ENCODE measurements at places on chromosomes 11 and 22. TPM values are rescaled to one million over a fixed set of nuclear protein-coding genes. Genes with fewer than 3 reads are reported as not detected.

The MLC1 gene
- 0.16 TPM for polyA plus RNA-seq

The YWHAH gene
- polyA plus RNA-seq = 84.1 TPM

The GNAZ gene
- 6.2 TPM for polyA plus RNA-seq

The PDGFB gene
- polyA plus RNA-seq = 5.4 TPM

The MYBPC3 gene
- 0.07 TPM for polyA plus RNA-seq

The GANAB gene
- polyA plus RNA-seq = 86.9 TPM

The WBP2NL gene
- 1.1 TPM for polyA plus RNA-seq

The TBC1D22A gene
- 16.7 TPM for polyA plus RNA-seq

The DTX4 gene
- 5.2 TPM for polyA plus RNA-seq

The SPI1 gene
- 4.9 TPM for polyA plus RNA-seq

The BACE1-AS gene
- polyA plus RNA-seq = 2.9 TPM

The CDKN1C gene
- polyA plus RNA-seq = 109 TPM

The TALDO1 gene
- polyA plus RNA-seq = 306 TPM

The MMP13 gene
- polyA plus RNA-seq = not detected

The MDK gene
- polyA plus RNA-seq = 12.8 TPM

The KCNA4 gene
- 0.18 TPM for polyA plus RNA-seq

The SCN3B gene
- polyA plus RNA-seq = 1.7 TPM

The FRMD8 gene
- 16.5 TPM for polyA plus RNA-seq

The GNB1L gene
- polyA plus RNA-seq = 4.3 TPM

The RAB36 gene
- 1.6 TPM for polyA plus RNA-seq

The FIBP gene
- polyA plus RNA-seq = 31.2 TPM

The SMARCB1 gene
- 38.6 TPM for polyA plus RNA-seq

The CLTCL1 gene
- polyA plus RNA-seq = 4.8 TPM

The C11orf97 gene
- polyA plus RNA-seq = not detected

The MMP7 gene
- 28.8 TPM for polyA plus RNA-seq

The ISX gene
- 0.12 TPM for polyA plus RNA-seq

The SCO2 gene
- polyA plus RNA-seq = 2.3 TPM

The AQP11 gene
- polyA plus RNA-seq = 0.22 TPM

The KDM4D gene
- 0.65 TPM for polyA plus RNA-seq

The CSF2RB gene
- 0.89 TPM for polyA plus RNA-seq

The OR51E2 gene
- polyA plus RNA-seq = 0.02 TPM

Data from adipose tissue (tissue), 3 donors.